ENCODE measurements at places on chromosomes 7 and 10. TPM values are rescaled to one million over a fixed set of nuclear protein-coding genes. Genes with fewer than 3 reads are reported as not detected.

DNA sequence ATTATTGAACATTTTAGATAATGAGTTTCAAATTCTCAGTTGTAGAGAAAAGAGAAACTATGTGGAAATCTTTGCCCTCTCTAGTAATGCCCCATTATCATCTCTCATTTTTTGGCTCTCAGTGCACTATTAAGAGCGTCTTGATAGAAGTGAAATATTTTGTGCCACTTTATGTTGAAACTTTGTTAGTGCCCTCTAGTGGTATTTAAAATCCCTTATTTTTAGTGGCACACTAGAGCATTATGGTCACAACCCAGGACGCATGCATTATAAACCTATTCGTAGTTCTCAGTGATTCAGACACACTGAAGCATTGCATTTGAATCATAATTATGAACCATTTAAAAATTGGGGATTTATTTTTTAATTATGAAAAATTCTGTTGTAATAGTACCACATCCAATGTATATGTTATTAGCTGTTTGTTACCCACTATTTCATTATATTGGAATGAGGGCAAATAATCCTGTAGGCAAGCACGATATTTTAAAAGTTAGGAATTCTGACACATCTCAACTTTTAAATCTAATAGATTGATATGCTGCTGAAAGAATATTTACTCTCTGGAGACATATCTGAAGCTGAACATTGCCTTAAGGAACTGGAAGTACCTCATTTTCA is 21.9 kb downstream of the PDCD4 start:
- DNase-seq, result no peak

DNA sequence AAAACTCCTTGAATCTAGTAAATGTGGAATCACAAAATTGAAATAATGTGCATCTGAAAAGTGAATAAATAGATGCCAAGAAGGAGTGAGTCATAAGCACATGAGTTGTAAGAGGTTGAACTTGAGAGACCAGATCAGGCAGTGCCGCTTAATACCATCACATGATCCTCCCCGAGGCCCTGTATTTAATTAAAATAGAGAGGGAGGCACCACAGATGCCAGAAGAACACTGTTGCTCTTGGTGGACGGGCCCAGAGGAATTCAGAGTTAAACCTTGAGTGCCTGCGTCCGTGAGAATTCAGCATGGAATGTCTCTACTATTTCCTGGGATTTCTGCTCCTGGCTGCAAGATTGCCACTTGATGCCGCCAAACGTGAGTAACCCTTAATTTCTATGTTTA is at the start of gene GPNMB:
TSS of gene GPNMB (plus strand) at position 221 of the 400 bp plus-strand sequence. CDS start at position 304, 83 bp downstream.
- DNase-seq, result no peak

GRCh38 chr7:105600720-105601550 is 19.6 kb upstream of the EFCAB10 start:
- no peak for DNase-seq

- no peak for DNase-seq
These were observed 428.7 kb upstream of the AKR1E2 start for GRCh38 chr10:4397337-4397736.

Gene STRA8
- polyA plus RNA-seq, result not detected

GRCh38 chr10:74738985-74739567 is 87.3 kb upstream of the KAT6B start:
- DNase-seq, result no peak

- DNase-seq, result no peak
These were observed at the start of gene GRID1 for GRCh38 chr10:86366033-86366901. GRID1 (minus strand) TSS chr10:86366795.

- no peak for DNase-seq
These were observed 18.6 kb upstream of the ASCC1 start for GRCh38 chr10:72234560-72235095.

Gene CHST3
- not detected for polyA plus RNA-seq

- no peak for DNase-seq
These were observed 15.0 kb upstream of the STN1 start for GRCh38 chr10:103932971-103933370.

- DNase-seq, result no peak
These were observed 202.1 kb downstream of the USP6NL start for GRCh38 chr10:11409357-11409756.

DNA sequence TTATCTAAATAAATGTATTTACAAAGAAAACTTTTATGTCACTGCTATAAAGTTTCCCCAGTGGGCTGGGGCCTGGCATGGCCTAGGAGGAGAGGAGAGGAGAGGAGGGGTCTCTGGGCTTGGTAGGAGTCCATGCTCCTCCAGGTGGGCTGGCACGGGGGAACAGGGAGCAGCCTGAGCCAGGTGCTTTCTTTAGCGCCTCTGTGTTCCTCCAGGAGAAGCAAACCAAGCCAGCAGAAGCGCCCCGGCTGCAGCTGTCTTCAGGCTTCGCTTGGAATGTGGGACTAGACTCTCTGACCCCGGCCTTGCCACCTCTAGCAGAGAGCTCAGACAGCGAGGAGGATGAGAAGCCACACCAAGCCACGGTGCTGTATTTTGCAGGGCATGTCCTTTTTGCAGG is 10.6 kb downstream of the CALHM2 start:
- no peak for DNase-seq

DNA sequence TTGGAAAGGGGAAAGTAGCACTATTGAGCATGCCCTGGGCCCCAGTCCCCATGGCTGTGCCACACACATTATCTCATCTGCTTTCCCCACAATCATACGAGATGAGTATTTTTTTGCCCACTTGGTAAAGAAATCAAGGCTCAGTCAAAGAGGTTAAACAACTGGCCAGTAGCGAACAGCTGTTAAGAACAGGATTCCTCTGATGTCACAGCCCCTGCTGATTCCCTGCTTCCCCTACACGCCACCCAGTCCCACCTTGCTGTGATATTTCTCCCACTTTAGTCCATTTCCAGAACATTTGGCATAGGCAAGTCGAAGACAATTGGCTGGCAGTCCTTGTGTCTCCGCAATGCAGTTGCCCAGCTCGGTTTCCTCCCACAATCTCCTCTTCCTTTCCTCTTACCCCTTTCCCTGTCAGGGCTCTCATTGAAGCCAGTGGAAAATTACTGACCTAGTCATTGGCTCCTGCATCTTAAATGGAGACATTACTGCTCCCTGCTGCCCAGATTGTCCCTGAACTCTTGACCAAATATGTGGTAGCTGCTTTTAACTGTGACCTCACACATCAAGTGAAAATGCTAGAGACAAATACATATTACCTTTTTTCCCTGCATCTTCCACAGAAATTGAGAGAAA is 56.5 kb upstream of the EEPD1 start:
- no peak for DNase-seq

GRCh38 chr10:30116041-30116491 is 56.7 kb upstream of the JCAD start:
- DNase-seq, result no peak

DNA sequence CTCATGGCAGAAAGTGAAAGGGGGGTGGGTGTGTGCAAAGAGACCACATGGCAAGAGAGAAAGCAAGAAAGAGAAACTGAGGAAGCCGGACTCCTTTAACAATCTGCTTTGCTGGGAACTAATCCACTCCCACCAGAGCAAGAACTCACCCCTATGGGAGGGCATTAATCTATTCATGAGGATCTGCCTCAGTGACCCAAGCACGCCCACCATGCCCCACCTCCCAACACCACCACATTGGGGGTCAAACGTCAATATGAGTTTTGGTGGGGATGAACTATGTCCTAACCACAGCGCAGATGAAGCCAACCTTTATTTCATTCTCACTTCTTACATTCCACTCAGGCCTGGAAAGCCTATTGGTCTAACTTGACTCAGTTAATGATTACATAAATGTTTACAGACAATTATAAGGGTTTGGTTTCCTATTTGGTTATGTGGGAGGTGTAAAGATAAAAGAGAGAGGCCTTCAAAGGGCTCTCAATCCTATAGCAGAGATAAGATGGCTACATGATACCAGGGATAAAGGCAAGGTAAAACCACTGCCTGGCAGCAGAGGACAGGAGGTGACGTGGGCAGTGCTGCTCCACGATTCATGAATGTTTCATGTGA is 601.8 kb downstream of the PARD3 start:
- no peak for DNase-seq

DNA sequence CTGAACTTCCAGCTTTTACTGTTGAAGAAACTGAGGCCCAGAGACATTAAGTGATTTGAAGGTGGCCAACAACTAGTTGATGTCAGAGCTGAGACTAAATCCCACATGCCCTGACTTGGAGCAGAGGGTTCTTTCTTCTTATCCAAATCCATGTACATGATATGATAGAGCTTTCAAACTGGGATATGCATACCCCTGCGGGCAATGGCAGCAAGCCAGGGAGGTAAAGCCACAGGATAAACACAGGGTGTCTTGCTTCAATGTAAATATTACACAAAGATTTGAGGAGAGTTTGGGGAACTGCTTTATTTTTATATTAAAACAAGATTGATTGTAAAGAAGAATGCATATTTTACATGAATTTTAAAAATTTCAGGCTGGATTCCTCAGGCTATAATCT is 2.3 kb upstream of the LRRC72 start:
- DNase-seq, result no peak

GRCh38 chr7:138625084-138625848 is 75.9 kb downstream of the SVOPL start:
- DNase-seq, result no peak

- peak; percentile 31 for DNase-seq
These were observed 586 bp upstream of the AOC1 start for GRCh38 chr7:150851492-150852370.

GRCh38 chr7:101975046-101975445 is 157.6 kb downstream of the CUX1 start:
- no peak for DNase-seq

GRCh38 chr7:155198901-155199845 is 98.5 kb upstream of the INSIG1 start:
- no peak for DNase-seq

DNA sequence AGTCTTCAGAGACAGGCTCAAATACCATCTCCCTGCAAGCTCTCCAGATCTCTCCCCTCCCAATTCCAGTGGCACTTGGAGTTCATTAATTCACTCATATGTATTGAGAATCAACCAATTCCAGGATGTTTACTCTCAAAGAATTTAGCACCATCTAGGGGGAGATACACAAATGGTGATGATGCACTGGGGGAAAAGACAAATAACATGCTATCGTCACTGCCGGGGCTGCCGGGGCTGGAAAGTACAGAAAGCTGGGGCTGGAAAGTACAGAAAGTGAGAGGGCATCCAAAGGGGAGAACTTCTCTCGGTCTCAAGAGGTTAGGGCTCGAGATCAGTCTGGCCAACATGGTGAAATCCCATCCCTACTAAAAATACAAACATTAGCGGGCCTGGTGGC is 118.7 kb downstream of the MKX start:
- DNase-seq, result no peak

DNA sequence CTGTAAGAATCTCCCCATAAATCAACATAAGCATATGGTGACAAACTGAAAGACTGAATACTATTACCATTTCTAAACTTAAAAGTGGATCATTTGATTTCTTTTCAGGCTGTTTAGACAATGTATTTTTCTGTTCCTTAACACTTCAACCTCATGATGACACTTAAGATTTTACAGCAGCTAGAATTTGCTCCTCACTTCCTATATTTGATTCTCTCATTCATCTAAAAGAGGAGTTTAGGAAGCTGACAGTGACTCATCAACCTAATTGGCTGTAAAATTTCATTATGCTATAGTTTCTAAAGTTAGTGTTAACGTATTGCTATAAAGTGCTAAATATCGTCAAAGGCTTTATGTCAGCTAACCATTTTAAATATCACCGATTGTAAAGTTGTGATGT is 478.7 kb downstream of the GRM8 start:
- no peak for DNase-seq

GRCh38 chr10:58780476-58780875 is 267.8 kb downstream of the BICC1 start:
- no peak for DNase-seq

Gene ADAM8
- polyA plus RNA-seq, result 9.5 TPM

DNA sequence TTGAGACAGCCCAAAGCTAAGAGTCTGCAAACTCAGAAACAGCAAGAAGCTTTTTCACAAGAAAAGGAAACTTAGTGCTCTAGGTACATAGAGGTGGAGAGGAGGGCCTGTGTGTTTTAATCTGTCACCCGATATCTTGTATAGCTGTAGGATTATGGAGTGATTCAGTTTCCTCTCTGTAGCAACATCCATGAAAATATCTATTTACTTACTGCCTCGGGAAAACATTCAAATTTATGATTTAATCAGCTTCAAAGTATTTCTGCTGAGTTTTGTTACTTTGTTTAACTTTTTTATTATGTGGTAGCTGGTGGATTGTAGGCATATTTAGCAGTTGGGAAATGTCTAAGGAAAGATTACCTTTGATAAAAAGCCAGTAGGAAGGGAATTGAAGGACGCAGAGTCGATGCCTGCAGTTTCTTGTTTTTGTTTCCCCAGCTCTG is 292.0 kb downstream of the CCDC3 start:
- DNase-seq, result no peak

Gene SHTN1
- polyA plus RNA-seq, result not detected

Gene CCDC136
- polyA plus RNA-seq, result 0.43 TPM

- DNase-seq, result no peak
These were observed 298.6 kb downstream of the REEP3 start for GRCh38 chr10:63819753-63820329.

Gene SEMA3D
- polyA plus RNA-seq, result not detected

DNA sequence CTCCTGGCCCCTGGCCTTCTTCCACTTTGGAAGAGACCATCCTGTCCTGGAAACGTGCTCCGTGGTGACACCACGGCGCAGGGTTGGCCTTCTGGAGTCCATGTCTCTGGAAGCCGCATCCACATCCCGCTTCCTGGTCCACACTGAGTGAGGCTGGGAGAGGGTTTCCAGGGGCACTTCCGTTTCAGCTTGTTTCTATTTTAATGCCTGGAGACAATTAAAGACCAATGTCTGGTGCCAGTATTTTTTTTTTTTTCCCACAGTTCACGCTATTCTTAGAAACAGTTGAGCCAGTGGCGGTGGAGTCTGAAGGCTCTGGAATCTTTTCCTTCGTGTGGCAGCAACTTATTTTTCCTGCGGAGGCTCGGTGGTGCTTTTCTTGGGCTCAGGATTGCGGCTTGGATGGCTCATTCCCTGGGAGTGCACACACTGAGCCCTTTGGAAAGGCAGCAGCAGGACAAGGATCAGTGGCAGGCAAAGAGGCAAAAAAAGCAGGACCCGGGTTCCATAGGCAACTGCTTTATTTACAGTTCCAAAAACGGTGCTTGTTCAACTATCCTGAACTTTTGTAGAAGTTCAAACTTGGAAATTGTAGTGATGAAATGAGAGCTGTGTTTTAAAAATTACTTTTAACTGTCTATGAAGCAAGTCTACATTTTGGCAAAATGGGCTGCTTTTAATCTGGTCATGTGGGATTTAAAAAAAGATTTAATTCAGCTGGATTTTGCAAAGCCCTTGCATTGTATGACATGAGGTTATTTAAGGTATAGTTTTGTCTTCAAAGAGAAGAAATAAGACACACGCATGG is 202.8 kb downstream of the BAMBI start:
- no peak for DNase-seq

GRCh38 chr7:135074096-135074495 is 73.8 kb upstream of the TMEM140 start:
- no peak for DNase-seq

All from naive thymus-derived CD8-positive, alpha-beta T cell (primary cell).